ENCODE measurements at places on chromosomes 6 and 20.

- no peak for DNase-seq
Measured at GRCh38 chr6:63721181-63721580, 85.6 kb downstream of the PHF3 start.

- DNase-seq = peak; percentile 37
Measured at GRCh38 chr6:36241728-36242127, 28.1 kb upstream of the PNPLA1 start.

DNA sequence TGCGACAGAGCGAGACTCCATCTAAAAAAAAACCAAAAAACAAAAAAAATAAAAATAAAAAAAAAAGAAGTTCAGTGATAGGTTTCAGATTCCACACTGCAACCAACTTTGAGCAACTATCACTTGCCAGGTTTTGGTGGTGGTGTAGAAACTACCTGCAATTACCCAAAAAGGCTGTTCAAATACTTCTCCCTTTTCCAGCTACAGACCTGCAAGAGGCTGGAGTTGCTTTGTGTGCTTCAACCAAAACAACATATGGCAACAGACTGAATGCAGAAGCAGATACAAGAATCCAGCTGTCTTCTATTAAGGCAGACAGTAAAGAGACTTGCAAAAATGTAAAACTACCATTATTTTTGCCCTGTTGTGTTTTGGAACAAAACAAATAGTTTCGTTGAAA lies 9.3 kb upstream of the BCAS1 start:
- DNase-seq = peak; percentile 24

DNA sequence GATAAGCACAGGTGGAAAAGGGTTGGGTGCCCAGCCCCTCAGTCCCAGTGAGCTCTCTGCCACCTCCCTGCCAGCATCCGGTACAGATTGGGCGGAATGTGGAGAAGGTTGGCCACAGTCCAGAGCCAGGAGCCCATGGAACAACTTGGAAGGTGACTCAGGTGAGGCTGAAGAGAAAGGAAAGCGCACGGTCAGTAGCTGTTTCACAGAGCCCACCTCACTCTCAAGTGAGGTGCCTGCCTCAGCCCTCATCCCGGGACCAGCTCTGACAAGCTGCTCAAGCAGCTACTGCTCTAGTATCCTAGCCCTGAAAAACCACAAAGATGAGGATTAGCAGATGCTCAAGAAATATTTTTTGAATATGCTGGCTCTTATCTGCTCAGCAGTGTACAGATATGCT lies 1.1 kb upstream of the MMP24OS start:
- peak; percentile 26 for DNase-seq

GRCh38 chr6:5167501-5167900 lies 82.4 kb downstream of the PPP1R3G start:
- DNase-seq = peak; percentile 8

DNA sequence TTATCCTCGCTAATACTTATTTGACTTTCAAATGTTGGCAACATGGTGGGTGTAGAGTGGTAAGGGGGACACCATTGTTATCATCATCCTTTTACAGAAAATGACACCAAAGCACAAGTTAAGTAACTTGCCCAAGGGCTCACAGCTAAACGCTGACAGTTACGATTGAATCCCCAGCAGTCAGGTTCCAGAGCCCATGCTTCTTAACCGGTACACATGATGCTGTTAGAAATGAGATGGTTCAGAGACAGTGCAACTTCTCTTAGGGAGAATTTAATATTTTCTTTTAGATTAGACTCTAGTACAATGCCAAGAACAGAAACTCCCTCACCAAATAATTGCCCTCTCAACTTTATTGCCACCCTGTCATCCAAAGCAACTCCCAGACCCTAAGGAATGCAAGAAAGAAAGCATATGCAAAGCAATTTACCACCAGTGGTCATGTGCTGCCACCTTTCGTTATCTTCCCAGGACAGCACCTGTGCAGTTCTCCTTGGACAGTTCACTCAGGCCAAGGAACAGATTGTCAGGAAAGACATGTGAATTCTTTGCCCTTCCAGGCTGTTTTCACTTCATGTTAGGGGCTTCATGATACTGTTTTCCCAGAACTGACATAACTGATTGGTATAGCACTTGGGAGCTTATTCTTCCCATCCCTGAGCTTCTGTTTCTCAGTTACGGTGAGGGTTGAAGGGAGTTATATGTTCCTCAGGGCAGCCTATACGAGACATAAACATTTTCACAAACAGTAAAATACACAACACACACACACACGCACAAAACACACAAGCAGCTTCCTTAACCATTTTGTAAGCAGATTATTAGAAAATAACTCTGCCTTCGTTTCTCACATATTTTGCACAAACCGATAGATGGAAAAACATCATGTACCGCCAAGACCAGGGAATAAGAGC lies 5.1 kb downstream of the HLA-DMA start:
- DNase-seq = peak; percentile 51

DNA sequence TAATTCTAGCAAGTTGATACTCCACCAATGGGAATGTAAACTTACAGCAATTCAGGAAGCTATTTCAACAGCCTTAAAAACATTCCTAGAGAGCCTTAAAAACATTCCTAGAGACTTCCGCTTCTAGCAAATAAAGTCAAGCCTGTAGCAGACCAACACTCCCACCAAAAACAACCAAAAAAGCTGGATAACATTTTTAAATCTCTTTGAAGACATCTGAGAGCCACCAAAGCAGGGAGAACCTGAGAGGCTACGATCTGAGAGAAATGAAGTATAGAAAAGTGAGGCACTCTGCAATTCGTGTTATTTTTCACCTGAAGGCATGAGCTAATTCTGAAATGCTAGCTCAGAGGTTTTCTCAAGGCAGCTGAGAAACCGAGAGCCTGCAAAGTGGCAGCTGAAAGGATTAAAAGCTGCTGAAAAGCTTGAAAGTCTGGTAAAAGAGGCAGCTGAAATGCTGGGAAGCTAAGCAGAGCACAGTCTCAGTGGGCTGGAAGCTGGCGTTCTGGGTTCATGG lies 20.9 kb downstream of the GPR63 start:
- DNase-seq = no peak

Measured in GM23248 (cell line).